Type B pancreatic cell (in vitro differentiated cells): ENCODE measurements at places on chromosomes 2 and 18.

- no peak for DNase-seq
Observed at GRCh38 chr2:234469251-234469845, 27.5 kb downstream of the ARL4C start.

GRCh38 chr2:127400897-127401756 lies 13.4 kb upstream of the MAP3K2 start:
- DNase-seq = peak; percentile 64

DNA sequence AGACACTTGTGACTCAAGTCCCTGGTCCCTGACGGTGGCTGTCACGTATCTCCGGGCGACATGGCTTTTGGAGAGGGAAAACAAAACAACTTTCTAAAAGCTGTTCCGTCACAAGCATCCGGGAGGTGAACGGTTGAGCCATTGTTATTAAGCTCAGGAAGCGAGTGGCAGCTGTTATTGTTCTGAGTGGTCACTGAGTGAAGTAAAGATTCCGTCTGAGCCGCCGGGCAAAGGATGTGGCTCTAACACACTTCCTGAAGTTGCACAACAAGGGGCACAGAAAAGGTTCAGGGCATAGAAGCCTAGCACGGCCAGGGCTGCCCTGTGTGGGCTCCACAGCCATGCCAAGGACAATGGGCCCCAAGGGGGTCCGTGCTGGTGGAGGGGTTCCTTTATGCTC lies 24.3 kb downstream of the INPP5D start:
- no peak for DNase-seq

DNA sequence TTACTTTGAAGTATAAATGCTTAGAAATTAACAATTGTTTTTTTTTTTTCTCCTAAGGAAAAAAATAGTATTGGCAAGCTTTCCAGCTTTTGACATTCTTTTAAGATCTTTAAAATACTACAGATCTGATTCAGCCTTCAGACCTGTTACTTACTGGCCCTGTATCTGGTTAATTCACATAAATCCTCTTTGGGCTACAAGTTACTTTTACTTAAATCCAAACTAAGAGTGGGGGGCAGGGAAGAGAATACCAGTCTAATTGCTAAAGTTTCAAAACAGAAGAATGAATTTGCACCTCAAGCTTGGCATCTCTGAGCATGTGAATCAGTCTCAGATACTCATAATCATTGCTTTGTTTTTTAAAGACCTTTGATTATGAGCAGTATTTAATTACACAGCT lies 386.3 kb downstream of the PARD3B start:
- DNase-seq = no peak

DNA sequence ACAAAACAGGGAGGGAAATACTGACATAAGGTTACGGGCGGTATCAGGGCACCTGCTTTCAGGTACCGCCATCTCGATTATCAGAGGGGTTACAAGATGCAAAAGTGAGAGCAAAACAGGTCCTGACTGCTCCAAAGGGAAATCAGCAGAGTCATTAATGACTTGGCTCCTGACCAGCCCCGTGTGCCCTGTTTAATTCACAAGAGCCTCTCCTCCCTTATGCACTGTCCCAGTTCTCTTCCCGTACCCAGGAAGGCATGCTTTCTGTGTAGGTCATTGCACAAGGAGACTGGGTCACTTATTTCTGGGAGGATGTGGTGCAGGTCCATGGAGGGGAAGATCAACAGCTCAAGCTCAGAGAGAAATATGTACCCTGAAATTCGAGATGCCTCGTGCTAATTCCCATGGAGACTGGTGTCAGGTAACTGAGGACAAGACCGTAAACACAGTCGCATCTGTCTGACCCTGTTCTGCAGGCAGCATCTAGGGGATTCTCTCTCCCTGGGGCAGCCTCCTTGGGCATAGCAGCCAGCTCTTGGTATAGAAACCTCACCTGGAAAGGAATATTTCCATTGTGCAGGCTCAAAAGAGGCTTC lies 79.9 kb downstream of the HNRNPLL start:
- DNase-seq = no peak

- no peak for DNase-seq
Observed at GRCh38 chr2:189511210-189511959, 69.2 kb downstream of the SLC40A1 start.
